Activated CD8-positive, alpha-beta memory T cell treated with anti-CD3 and anti-CD28 coated beads for 1 hour (primary cell): ENCODE measurements at places on chromosomes 12 and 14.

GRCh38 chr12:107317751-107318555 lies 224.6 kb upstream of the CRY1 start:
- DNase-seq = peak; percentile 62

GRCh38 chr14:98594156-98594555 lies 677.8 kb downstream of the BCL11B start:
- DNase-seq = no peak

GRCh38 chr12:57741844-57742738 lies 2.7 kb upstream of the TSPAN31 start:
- DNase-seq = peak; percentile 54

DNA sequence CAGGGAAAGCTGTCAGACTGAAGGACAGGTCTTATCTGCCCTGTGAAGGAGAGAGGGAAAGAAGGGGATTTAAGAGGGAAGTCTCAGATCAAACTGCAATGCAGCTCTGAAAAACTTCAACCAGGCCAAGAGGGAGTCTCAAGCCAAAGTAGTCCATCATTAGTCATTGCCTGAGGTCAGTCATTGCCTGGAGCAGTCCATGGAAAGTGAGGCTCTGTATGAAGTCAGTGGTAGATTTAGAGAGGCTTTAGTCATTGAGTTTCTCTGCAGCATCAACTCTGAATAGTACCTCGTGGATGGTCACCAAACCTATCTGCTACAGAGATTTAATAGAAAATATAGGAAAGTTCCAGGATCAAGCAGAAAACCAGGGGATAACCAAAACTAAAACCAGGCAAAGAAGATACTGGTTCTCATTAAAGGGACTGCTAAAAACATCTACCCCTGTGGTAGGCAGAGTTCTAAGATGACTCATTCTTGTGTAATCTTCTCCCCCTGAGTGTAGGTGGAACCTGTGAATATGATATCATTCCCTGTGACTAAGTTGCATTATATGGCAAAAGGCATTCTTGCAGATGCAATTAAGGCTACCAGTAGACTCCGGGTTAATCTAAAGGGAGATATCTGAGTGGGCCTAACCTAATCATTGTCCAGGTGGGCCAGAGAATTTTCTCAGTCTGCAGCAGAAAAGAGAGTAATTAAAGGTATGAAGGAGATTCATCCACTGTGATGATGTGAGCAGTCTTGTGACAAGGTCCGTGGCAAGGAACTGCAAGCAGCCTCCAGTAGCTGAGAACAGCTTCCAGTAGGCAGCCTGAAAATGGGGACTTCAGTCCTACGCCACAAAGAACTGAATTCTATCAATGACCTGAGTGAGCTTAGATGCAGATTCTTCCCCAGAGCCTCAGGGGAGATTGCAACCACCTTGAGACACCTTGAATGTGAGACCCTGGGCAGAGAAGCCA lies 123.1 kb downstream of the GALC start:
- no peak for DNase-seq

GRCh38 chr12:6215932-6216494 lies 15.8 kb downstream of the CD9 start:
- DNase-seq = no peak

- no peak for DNase-seq
Observed at GRCh38 chr12:115938794-115939377, 338.6 kb downstream of the MED13L start.

DNA sequence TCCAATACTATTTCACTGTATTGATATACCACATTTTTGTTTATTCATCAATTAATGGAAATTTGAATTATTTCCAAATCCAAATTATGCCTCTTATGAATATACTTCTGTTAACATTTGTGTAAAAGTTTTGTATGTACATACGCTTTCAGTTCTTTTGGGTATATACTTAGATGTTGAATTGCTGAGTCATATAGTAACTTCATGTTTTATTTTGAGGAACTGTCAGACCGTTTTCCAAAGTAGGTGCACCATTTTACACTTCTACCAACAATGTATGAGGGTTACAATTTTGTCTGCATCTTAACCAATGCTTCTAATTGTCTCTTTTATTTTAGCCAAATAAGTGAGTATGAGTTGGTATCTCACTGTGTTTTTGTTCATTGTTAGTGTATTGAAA lies 10.2 kb upstream of the CCER1 start:
- DNase-seq = no peak

DNA sequence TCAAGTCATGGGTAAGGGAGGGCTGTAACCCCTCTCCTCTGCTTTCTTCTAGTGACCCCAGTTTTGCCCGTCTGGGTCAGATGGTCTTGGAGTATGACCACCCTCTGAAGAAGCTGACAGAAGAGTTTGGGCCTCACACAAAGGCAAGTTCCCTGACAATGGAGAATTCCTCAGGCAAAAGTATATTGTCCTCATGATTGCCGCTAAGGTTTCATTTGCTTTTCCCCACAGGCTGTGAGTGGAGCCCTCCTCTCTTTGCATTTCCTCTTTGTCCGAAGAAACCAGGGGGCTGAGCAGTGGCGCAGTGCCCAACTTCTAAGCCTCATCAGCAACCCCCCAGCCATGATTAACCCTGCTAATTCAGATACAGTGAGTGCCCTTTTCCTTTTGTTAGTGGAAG lies 12.1 kb downstream of the NCKAP1L start:
- no peak for DNase-seq

- DNase-seq = no peak
Observed at GRCh38 chr14:76322594-76323220, 53.2 kb upstream of the ESRRB start.

DNA sequence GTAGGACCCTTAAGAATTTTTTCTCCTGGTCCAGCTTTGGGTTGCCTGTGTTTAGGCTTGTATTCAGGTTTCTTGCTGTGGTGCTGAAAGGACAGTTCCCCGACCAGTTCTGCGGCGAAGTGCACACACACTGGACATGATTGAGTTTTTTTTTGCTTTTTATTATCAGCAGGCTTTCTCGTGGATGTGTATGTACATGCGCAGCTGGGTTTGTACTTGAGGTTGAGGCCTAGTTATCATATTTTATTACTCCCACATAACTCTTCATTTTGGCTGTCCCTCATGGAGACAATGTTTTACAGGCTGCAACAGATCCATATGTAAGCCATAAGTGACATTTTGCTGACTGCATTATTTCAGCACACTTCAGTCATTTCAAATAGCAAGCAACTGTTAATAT lies 2.5 kb downstream of the SCN8A start:
- no peak for DNase-seq

- no peak for DNase-seq
Observed at GRCh38 chr12:4736091-4736490, 15.9 kb downstream of the GALNT8 start.

- no peak for DNase-seq
Observed at GRCh38 chr12:89862511-89863445, 154.1 kb upstream of the ATP2B1 start.

- no peak for DNase-seq
Observed at GRCh38 chr12:81499809-81500208, 259.3 kb downstream of the PPFIA2 start.

- peak; percentile 4 for DNase-seq
Observed at GRCh38 chr12:116236148-116236731, 41.3 kb downstream of the MED13L start.

DNA sequence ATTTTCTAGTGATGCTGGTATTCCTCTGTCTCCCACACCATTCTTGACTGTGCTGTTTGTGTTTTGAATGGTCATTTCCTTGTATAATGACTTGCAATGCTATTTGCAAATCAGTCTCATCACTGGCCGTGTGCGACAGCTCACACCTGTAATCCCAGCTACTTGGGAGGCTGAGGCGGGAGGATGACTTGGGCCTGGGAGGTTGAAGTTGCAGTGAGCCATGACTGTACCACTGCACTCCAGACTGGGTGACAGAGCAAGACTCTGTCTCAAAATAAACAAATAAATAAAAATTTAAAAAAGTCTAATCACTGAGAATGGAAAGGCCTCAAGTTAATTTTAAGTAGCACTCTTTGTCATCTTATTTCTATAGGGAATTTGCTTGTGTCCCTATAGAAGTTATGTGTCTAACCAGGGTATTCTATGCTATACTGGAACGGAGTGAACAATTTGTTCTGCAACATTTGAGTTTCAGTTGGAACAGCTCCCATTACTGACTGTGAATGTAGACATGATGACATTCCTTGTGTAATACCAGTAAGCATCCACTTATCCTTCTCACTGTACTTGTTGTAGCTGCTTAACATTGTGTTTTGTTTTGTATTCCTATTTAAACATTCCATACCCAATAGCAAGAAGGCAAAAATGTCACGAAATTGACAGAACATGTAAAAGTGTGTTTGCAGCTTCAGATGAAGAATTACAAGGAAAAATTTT lies 126.3 kb downstream of the MGST1 start:
- no peak for DNase-seq

DNA sequence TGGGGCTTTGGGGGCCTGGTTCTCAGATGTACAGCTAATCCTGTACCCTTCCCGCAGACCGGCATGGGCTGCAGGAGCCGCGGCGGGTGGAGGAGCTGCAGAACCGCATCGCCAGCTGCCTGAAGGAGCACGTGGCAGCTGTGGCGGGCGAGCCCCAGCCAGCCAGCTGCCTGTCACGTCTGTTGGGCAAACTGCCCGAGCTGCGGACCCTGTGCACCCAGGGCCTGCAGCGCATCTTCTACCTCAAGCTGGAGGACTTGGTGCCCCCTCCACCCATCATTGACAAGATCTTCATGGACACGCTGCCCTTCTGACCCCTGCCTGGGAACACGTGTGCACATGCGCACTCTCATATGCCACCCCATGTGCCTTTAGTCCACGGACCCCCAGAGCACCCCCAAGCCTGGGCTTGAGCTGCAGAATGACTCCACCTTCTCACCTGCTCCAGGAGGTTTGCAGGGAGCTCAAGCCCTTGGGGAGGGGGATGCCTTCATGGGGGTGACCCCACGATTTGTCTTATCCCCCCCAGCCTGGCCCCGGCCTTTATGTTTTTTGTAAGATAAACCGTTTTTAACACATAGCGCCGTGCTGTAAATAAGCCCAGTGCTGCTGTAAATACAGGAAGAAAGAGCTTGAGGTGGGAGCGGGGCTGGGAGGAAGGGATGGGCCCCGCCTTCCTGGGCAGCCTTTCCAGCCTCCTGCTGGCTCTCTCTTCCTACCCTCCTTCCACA lies 7.6 kb downstream of the NR4A1 start:
- DNase-seq = peak; percentile 30

- no peak for DNase-seq
Observed at GRCh38 chr14:55556929-55557623, 22.9 kb upstream of the KTN1 start.

GRCh38 chr12:49929581-49929980 lies 21.0 kb upstream of the AQP2 start:
- no peak for DNase-seq

GRCh38 chr12:70698345-70698744 lies 61.1 kb upstream of the PTPRB start:
- DNase-seq = no peak
